ENCODE measurements at places on chromosomes 2 and 18. TPM values are rescaled to one million over a fixed set of nuclear protein-coding genes. Genes with fewer than 3 reads are reported as not detected.

DNA sequence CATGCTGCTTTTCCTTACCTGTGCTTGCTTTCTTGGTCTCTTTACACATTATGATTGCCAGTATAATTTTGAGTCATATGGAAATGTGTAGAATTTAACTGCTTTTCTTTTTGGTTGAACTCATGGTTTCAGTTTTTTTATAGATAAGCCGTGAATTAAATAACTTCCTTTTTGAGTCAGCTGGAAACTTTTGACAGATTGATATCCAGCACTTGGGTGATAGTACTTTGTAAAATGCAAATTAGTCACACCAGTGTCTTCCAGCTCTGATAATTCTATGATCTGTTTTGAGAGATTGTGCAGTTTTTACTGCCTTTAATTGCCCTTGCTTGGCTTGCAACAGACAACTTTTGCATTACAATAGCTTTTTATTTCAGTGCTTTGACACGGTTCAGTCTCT, 86.4 kb downstream of the NCOA1 start:
- no peak for DNase-seq

DNA sequence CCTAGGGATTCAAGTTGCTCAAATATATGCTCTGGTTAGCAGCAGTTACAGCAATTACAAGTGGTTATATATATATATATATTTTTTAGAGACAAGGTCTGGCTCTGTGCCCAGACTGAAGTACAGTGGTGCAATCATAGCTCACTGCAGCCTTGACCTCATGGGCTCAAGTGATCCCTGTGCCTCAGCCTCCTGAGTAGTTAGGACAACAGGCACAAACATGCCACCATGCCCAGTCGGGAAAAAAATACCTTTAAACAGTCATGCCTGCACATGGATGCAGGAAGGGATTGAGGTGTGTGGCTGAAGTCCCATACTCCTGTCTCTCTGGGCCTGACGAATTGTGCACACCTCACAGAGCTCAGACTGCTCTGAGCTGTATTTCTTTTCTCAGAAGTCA, 19.6 kb upstream of the DNAH7 start:
- DNase-seq = no peak

- DNase-seq = no peak
Measured at GRCh38 chr2:85755122-85756027, 1.6 kb downstream of the ATOH8 start.

GRCh38 chr2:238449909-238450417, 23.2 kb downstream of the ASB1 start:
- DNase-seq = no peak

DNA sequence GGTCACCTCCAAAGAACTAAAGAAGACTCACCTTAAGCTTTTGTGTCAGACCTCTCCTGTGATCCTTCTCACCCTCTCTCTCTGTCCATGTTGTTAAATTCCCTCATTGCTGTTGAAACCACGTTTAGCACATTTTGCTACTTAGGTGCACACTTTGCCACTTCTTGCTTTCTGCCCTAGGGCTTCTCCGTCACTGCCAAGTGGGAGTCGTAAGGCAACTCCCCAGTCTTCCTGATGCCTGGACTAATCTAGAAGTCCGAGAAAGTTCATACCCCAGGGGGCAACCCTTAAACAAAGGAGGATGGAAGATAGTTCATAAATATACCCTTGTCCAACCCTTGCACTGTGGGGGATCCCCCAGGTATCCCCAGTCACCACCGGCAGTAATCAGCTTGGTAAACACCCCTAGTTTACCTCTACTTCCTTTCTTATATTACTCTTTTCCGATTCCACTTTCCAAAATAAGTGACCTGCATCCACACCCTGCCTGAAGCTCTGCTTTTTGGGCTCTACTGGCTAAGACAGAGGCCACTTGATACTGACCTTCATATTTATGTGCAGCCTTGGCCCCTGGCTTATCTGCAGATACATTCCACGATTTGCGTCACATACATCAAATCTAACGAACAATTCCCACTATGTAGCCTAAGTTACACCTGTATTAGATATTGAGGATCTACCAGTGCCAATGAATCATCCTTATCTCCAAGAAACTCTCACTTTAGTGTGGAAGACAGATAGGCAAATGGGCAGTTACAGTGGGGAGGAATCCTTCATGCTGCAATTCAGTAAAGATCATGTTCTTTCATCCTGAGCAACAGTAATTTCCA, 776.2 kb downstream of the RNF144A start:
- no peak for DNase-seq

DNA sequence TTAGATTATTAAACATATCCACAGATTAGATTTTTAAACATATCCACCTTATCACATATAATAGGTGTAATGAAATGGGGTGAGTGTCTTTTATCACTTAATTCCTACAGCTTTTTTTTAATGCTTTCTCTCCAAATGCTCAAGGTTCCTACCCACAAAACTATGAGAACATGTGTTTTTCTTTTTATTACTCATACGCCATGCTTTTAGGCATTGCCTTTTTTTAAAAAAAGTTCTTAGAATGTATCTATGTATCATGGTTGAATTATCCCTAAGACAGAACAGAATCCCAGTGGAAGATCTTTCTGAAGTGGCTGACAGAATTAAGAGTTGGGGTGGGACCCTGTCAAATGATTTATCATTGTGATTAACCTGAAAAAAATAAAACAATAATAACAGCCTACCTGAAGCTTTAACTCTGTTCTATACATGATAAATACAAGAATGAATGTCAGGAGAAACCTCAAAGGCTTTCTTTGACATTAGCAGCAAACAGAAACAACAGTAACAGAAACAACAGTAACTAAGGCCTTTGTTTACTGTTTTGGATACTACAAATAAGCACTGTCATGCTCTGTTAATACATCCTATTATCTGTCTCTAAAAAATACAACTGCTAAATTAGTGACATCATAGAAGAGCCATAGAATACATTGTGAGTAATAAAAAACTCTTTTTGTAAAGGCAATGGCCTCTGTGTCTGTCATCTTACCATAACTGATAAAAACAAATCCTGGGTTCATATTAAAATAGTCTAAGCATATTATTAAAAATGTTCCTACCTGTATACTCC, 4.1 kb upstream of the ZNF397 start:
- DNase-seq = no peak

DNA sequence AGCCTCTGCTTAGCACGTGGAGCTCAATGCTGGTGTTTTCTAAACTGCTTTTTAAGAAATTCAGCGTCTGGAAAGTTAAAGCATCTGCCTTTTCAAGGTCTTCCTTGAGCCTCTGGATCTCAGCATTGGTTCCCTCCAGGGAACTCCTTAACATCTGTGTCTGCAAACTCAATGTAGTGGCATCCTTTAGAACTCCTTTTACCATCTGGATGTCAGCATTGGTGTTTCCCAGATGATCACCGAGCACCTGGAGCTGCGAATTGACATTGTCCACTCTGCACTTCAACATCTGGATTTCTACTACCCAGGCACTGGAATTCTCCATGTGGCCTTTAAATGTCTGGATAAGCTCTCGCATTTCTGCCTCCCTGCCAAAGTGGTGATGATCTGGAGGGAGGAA, 3.7 kb downstream of the CLEC4F start:
- DNase-seq = no peak

- DNase-seq = no peak
Measured at GRCh38 chr2:176854062-176854461, 358.5 kb upstream of the HNRNPA3 start.

- no peak for DNase-seq
Measured at GRCh38 chr2:20549691-20550348, 101.1 kb downstream of the HS1BP3 start.

DNA sequence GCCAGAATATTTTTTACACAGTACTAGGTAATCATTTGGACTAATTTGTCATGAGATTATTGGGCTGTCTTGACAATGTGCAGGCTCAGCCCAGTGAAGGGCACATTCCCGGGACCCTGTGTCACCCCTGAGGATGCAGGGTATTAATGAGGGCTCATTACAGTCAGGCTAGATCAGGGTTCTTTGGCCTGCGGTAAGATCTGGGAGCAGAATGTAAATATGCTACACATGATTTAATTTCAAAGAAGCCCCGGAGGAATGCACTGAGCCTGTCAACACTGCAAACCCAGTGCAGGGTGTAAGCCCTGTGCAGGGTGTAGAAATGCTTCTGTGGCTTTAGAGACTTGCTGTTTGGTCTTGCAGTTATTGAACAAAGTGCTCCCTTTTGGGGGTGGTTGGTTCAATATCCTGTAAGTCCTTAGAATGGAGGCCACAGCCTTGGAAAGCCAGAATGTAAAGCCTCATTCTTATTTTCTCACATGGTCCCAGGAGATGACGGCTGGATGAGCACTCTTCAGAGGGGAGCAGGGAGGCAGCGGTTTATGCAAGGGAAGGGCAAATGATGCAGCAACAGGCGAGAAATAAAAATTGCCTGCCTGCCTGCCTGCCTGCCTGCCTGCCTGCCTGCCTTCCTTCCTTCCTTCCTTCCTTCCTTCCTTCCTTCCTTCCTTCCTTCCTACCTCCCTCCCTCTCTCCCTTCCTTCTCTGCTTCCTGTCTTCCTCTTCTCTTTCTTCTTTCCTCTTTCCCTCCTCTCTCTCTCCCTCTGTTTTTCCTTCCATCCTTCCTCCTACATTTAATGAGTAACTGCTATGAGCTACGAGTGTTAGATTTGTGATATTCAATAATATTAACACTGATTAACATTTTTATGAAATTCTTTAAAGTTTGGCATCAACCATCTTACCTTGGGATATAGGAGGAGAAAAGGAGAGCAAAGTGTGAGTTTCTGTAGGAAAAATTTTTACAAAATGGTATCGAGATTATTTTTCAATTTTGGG, 148.8 kb downstream of the VAPA start:
- no peak for DNase-seq

DNA sequence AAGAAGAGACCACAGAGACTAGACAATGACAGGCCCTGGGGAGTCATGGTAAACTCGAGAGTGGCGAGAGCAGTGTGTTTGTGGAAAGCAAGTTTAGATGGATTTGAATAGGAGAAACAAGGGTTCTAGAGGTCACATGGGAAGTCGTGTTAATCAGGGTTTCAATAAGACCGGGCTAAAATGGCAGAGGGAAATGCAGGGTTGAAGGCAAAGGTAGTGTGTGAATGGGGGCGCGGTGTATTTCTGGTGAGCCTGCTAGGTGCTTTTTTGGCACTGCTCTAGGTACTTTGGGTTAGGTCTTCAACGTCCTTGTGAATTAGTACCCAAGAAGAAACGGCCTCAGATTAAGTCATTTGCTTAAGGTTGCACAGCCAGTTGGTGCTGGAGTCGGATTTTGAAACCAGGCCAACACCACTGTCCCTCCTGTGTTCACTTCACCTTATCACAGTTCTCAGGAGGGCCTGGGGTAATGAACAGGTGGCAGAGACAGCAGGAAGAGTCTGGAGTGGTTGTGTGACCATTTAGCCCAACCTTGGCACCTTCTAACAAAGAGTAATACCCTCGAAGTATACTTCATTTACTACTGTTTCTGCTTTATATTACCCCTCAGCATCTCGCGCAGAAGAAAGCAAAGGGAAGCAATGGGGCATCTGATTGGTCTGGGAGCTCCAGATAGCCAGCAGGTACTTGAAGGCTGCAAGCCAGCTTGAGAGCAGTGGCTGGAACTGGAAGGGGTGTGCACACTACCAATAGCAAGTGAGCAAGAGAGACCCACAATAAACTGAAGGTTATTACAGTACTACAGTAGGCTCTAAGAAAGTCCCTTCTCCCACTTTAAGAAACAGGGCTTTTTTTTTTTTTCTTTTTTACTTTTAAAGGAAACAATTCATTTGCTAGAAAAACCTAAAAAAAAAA, 33.4 kb upstream of the GAREM2 start:
- DNase-seq = no peak

The FHOD3 gene
- 1.6 TPM for total RNA-seq

The RAMP1 gene
- 105 TPM for total RNA-seq

The UGT1A10 gene
- total RNA-seq = not detected

Measured in progenitor cell of endocrine pancreas (in vitro differentiated cells).